Hair follicular keratinocyte (primary cell): ENCODE measurements at places on chromosomes 5 and 9. TPM values are rescaled to one million over a fixed set of nuclear protein-coding genes. Genes with fewer than 3 reads are reported as not detected.

The ZBTB43 gene
- total RNA-seq: 4.6 and 6.9 TPM in 2 replicates

The FYB1 gene
- 0.08 and 0.80 TPM in 2 replicates for total RNA-seq

The SPATA31D4 gene
- total RNA-seq: not detected in 2 replicates

The SPATA9 gene
- total RNA-seq: not detected in 2 replicates

The PGM5 gene
- not detected in 2 replicates for total RNA-seq

The PCDHAC2 gene
- 1.1 and 1.3 TPM in 2 replicates for total RNA-seq

The CA9 gene
- total RNA-seq: 0.23 and 2.1 TPM in 2 replicates

The SGCD gene
- total RNA-seq: not detected in 2 replicates

The STARD4 gene
- total RNA-seq: 57.1 and 87.0 TPM in 2 replicates

The IRX2 gene
- 32.3 and 41.1 TPM in 2 replicates for total RNA-seq

The SURF2 gene
- 37.2 and 46.6 TPM in 2 replicates for total RNA-seq

The TAF1L gene
- not detected in 2 replicates for total RNA-seq

The REEP2 gene
- total RNA-seq: 2.0 and 4.5 TPM in 2 replicates

The ITK gene
- total RNA-seq: not detected in 2 replicates
